ENCODE measurements at places on chromosomes 3 and 15.

GRCh38 chr3:121411523-121411922, 134.3 kb downstream of the POLQ start:
- DNase-seq, result no peak

- DNase-seq, result no peak
Observed at GRCh38 chr3:196920733-196921132, 21.6 kb downstream of the NCBP2 start.

DNA sequence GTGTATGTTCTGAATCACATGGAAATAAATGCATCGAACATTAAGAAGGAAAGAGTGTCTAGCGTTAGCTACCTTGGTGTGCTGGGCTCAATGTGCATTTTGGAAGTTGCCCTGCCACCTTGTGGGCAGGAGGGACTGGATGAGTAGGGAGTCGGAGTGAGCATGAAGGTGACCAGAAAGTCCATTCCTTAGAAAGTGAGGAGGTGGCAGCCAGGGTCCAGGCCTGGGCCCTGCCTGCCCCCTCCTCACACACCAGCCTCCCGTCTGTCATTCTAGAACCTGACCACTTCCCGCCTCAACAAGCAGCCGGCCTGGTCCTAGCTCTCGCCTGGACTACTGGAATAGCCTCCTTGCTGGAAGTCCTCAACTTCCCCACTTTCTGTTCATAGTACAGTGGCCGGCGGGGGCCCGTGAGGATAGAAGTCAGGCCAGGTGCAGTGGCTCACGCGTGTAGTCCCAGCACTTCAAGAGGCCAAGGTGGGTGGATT, 10.2 kb upstream of the GATA2 start:
- DNase-seq, result no peak

- DNase-seq, result no peak
Observed at GRCh38 chr3:71778353-71778752, 6.6 kb downstream of the PROK2 start.

GRCh38 chr3:33860373-33861050, 62.1 kb downstream of the PDCD6IP start:
- DNase-seq, result no peak

DNA sequence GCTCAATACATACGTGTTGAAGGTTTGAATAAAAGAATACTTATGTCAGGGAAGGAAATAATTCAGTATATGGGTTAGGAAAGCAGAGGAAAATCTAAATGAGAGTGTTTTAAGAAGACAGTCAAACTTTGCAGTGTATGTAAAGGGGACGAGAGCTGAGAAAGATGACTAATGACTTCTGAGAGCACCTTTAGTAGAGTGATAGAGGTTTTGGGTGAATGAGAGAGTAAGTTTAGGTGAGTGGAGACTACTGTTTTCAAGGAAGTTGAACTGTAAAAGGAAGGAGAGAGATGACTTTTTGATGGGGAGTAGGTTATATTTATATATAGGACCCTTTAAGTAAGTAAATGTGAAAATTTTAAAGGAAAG, 9.4 kb downstream of the TBC1D23 start:
- DNase-seq, result no peak

DNA sequence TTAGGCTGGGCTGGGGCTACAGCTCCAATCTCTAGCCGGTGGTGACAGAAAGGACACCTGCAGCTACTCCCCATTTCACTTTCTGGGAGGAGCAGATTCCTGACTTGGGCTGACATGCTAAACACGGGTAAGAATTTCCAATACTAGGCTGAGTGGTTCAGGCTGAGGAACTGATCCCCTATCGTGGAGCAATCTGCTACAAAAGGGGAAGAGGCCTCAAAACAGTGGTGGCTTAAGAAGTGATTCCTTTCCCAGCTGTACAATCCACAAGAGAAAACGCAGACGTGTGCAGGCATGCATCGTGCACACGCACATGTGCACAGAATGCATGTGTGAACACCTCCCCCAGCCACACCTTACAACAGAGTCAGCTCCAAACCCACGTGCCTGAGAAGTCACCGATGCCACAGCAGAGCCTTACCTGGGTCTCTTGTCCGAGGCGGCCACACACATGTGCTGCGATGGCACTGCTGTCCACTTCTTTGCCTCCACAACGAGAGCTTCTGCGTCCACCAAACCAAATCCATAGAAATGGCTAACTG, 86.7 kb upstream of the SNRPA1 start:
- DNase-seq, result no peak

GRCh38 chr3:159831466-159831865, 157.2 kb upstream of the IL12A start:
- no peak for DNase-seq

- DNase-seq, result no peak
Observed at GRCh38 chr15:39361497-39361896, 219.4 kb upstream of the THBS1 start.

DNA sequence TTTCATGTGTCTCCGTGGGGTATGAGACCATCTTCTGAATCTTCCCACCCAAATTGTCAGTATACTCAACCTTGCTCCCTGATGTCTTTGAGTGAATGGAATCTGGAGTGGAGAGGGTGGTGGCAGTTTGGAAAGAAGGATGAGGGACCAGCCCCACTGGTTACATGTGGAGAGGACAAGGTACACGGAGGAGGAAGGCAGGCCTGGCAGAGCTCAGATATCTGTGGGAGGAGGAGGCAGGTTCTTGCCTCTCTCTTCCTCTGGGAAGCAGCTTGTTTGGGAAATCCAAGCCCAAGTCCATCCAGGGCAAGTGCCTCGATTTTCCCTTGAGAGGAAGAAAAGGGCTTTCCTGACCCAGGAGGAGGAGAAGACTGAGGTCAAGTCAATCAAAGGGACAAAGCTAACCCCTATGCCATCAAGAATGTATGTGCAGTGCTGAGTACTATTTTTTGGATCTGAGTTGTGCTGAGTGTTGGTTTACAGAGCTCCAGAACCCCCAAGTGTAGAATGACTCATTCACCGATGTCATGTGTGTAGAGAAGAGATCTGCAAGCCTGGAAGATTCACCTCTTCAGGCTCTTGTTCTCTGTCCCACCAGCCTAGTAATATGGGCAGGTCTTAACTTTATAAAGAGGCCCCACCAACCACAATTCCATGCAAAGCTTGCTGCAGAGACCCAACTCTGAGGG, 19.8 kb upstream of the LOXL1 start:
- DNase-seq, result no peak

- peak; percentile 46 for DNase-seq
Observed at GRCh38 chr3:129313665-129314385, 35.2 kb downstream of the HMCES start.

DNA sequence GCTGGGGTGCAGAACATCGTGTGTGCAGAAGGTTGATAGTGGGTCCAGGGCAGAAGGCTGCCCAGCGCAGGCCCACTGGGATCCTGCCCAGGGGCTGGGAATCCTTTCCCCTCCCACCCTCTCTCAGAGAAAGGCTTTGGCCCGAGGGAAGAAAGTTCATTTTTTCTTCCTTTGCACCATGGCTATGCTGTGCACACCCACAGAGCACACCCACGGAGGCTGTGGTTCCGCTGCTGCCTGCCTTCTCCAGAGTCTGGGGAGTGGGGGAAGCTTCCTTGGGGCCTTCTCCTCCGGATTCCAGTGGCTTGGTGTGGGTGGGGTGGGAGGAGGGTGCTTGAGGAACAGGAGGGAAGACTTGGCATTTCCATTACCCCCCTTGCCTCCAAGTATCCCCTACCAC, 7.0 kb upstream of the PRKCD start:
- no peak for DNase-seq

GRCh38 chr3:27503526-27503925, 19.3 kb upstream of the SLC4A7 start:
- no peak for DNase-seq

DNA sequence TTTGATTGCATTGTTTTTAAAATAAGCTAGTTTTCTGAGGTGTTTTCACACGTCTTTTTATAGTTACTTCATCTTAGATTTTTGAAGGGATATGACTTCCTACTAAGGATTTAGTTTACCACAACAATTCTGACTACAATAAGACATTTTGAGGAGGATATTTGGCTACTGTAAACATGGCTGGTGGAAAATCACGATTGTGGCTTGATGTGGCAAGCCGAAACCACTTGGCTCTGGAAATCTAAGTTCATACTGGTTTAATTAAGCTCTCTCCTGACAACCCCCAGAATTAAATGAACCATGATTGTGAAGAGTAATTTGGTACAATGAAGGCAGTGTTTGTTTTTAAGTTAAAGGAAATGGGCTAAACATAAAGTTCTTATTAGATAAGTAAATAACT, 30.8 kb downstream of the ST3GAL6 start:
- no peak for DNase-seq

DNA sequence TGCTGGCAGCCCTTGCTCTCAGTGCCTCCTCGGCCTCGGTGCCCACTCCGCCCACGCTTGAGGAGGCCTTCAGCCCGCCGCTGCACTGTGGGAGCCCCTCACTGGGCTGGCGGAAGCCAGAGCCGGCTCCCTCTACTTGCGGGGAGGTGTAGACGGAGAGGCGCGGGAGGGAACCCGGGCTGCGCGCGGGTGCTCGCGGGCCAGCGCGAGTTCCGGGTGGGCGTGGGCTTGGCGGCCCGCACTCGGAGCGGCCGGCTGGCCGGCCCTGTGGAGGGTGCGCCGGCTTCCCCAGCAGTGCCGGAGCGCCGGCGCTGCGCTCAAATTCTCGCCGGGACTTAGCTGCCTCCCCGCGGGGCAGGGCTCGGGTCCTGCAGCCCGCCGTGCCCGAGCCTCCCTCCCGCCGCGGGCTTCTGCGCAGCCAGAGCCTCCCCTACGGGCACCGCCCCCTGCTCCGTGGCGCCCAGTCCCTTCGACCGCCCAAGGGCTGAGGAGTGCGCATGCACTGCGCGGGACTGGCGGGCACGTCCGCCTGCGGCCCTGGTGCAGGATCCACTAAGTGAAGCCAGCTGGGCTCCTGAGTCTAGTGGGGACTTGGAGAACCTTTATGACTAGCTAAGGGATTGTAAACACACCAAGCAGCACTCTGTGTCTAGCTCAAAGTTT, 231.5 kb downstream of the EFHB start:
- peak; percentile 5 for DNase-seq

- no peak for DNase-seq
Observed at GRCh38 chr3:168123201-168124176, 27.8 kb upstream of the GOLIM4 start.

DNA sequence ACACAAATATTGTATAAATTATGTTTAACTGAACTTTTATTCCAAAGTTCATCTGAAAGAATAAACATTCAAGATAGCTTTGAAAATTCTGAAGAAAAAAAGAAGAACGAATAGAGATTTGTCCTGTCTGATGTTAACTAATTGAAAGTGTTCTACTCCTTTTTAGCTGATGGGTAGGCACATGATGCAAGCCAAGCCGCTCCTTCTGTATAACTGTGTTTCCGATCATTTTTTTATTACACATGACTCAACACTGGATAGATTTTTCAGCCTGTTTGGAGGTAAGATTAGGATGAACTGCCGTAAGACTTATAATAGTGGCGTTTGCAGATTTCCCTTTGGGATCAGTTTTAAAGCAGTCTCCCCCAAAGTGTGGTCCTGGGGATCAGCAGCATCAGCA, 19.0 kb downstream of the NSUN3 start:
- DNase-seq, result no peak

DNA sequence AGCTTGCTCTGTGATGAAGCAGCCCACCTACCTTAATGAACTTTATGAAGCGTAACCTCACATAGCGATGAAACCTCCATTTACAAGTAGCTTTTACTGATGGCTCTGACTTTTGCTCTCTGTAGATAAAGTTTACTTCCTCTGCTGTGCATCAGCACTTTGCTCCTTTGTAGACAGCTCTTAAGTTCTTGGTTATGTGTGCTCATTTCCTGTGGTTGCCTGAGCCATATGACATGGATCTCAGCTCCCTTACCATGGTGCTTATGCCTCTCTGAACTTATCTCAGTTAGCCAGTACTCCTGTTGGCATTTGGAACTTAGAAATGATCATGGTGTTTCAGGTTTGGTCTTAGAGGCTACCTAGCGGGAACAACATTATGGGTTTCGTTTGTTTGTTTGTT, 7.8 kb downstream of the MFSD1 start:
- peak; percentile 6 for DNase-seq

- DNase-seq, result no peak
Observed at GRCh38 chr3:151751161-151751560, 17.4 kb downstream of the AADACL2 start.

GRCh38 chr3:10815487-10815886, 541 bp upstream of the SLC6A11 start:
- DNase-seq, result no peak

- no peak for DNase-seq
Observed at GRCh38 chr3:108555966-108556581, 33.2 kb downstream of the CIP2A start.

DNA sequence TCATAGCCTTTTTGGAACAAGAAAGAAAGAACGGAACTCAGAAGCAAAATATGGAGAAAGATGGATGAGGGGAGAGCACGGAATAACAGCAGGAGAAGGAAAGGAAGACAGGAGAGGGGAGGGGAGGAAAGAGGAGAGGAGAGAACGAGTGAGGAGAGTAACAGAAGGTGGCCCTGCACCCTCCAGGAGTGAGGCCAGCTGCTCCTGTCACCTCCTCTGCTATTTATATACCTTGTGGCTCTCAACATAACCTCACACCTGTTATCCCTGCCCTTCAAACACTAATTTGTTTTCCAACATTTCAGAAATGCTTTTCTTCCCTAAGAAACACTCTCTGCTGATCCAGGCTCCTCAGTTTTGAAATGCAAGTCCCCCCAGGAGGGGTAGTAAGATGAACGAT, 53.4 kb upstream of the ATP2B2 start:
- no peak for DNase-seq

GRCh38 chr3:43222590-43222989, 63.8 kb upstream of the SNRK start:
- peak; percentile 15 for DNase-seq

GRCh38 chr3:156094391-156094790, 26.0 kb upstream of the KCNAB1 start:
- DNase-seq, result no peak

DNA sequence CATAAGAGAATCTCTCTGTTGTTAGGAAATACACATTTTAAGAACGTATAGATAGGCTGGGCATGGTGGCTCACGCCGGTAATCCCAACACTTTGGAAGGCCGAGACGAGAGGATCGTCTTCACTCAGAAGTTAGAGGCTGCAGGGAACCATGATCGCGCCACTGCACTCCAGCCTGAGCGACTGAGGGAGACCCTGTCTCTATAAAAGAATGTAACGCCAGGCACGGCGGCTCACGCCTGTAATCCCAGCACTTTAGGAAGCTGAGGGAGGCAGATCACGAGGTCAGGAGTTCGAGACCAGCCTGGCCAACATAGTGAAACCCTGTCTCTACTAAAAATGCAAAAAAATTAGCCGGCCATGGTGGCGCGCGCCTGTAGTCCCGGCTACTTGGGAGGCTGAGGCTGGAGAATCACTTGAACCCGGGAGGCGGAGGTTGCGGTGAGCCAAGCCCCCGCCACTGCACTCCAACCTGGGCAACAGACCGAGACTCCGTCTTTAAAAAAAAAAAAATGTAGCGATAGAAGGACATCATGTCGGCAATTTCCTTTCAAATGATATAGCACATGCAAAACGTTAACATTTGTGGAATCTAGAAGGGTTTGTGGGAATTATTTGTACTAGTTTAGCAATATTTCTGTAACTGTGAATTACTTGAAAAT, 730 bp upstream of the RPL14 start:
- no peak for DNase-seq

- DNase-seq, result no peak
Observed at GRCh38 chr15:70765504-70766281, 2.3 kb upstream of the UACA start.

GRCh38 chr15:86677278-86677677, 597.6 kb downstream of the AGBL1 start:
- DNase-seq, result no peak

GRCh38 chr3:19888428-19889152, 45.4 kb downstream of the EFHB start:
- DNase-seq, result no peak

Measured in activated CD4-positive, alpha-beta T cell treated with anti-CD3 and anti-CD28 coated beads for 36 hours (primary cell).